ENCODE measurements at places on chromosomes 11 and 22.

GRCh38 chr22:26265281-26265680 lies 96.0 kb downstream of the SEZ6L start:
- DNase-seq, result no peak

DNA sequence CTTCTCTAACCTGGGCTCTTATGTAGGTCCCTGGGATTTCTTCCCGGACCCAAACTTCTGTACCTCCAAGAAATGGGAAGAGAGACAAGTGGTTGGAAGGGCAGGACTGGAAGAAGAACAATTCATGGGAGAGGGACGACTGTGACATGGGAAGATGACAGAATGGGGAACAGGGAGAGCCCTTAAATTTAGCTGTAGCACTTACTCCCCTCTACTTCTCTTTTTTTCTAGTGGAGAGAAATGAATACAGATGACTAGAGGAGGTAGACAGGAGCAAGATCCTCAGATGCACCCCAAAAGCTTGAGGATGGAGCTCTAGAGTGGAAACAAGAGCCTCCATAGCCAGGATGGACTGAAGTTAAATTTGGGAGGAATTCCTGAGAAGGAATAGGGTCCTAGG lies 2.3 kb downstream of the RHOG start:
- DNase-seq, result no peak

DNA sequence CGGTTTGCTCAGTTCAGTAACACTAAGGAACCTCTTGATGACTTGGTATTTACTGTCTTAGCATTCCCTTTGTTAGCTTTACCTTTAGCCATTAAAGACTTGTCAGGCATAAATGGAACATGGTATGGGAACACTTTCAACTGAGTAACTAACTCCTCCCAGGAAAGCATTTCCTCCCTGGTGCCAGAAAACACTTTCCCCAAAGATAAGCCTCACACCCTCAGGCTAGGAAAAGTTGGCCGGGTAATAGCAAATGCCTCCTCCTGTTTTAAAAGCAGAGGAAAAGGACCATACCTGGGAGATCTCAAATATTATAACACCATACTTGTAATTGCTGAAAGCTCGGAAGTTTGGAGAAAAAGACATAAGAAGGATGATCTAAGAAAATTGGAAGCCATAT lies 12.0 kb downstream of the KCNJ11 start:
- no peak for DNase-seq

GRCh38 chr11:106218106-106218505 lies 140.6 kb downstream of the AASDHPPT start:
- DNase-seq, result no peak

GRCh38 chr11:104467404-104467803 lies 303.5 kb upstream of the PDGFD start:
- DNase-seq, result no peak

DNA sequence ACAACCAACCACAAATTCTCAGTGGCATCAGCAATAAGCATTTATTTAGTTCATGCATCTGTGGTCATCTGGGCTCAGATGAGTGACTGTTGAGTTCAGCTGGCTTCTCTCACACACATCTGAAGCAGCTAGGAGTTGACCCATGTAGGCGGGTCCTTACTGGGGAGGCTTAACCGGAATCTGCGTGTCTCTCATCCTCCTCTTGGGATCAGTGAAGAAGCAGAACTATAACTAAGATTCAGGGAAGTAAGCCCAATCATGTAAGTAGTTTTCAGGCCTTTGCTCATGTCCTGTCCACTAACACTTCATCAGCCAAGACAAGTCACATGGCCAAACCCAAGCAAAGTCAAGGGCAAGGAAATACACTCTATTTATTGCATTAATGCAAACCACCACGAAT lies 236.2 kb downstream of the C11orf87 start:
- DNase-seq, result no peak

DNA sequence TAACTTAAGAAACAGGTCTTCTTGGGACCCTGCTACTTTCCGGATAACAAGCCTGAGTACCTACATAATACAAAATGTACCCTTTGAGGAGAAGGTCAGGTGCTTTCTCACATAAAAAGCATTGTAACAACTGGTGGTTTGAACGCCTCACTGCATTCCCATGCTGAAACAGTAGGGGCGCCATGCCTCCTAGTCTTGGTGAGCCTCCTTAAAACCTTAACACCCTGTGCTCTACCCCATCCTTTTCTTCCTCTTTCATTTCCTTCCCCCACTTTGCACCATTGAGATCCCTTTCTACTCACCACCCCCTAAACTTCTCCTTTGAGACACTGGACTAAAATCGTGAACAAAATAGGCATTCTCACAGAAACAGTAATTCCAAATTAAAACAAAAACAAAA lies 729.3 kb downstream of the NTM start:
- DNase-seq, result no peak

GRCh38 chr11:66101066-66101464 lies 31.0 kb downstream of the PACS1 start:
- DNase-seq, result no peak

- no peak for DNase-seq
Measured at GRCh38 chr22:27278946-27279345, 522.6 kb downstream of the MN1 start.

DNA sequence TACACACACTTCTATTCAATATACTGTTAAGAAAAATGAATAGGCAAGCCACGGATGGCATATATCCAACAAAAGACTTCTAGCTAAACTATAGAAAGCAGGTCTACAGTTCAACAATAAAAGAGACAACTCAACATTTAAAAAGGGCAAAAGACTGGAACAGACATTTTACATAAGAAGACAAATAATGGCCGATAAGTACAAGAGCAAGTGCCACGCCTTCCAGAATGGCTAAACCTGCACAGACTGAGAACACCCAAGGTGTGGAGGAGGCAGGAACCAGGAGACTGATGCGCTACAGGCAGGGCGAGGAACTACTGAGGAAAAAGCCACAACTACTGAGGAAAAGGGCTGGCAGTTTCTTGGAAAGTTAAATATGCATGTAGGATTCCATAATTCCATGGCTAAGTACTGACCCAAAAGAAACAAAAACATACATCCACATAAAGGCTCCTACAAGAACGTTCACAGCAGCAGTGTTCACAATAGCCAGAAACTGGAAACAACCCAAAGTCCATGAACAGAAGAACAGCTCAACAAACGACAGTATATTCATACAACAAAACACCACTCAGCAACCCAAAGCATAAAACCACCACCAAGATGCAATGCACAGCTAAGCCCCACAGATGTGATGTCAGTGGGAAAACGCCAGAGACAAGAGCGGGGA lies 9.6 kb upstream of the MOB2 start:
- no peak for DNase-seq
